ENCODE measurements at places on chromosomes 1 and 21. TPM values are rescaled to one million over a fixed set of nuclear protein-coding genes. Genes with fewer than 3 reads are reported as not detected.

DNA sequence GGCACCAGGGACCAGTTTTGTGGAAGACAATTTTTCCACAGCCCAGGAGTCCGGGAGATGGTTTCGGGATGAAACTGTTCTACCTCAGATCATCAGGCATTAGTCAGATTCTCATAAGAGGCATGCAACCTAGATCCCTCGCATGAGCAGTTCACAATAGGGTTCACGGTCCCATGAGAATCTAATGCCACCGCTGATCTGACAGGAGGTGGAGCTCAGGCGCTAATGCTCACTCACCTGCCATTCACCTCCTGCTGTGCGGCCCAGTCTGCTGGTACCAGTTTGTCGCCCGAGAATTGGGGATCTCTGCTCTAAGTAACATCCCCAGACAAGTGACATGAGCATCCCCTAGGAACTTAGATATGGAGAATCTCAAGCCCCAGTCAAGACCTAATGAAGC lies 180.7 kb downstream of the COQ8A start:
- no peak for DNase-seq

DNA sequence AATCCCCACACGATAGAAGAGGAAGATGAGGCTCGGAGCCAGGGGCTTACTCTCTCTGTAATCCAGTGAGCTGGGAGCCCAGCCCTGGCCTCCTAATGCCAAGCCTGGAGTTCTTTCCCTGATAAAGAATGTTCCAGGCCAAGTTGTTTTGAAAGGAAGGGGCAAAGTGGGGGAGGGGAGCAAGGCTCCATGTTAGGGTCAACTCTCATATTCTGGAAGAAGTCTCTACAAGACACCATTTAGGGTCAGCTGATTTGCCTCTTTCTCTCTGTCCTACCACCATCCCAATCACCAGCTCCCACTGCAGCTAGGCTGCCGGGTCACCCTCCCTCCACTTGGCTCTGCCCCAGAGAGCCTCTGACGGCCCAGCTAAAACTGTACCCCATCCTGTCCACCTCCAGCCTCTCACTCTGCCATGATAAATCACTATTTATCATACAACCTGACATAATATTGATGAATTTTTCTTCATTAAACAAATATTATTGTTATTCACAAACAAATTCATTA lies 95.0 kb downstream of the GLIS1 start:
- no peak for DNase-seq

- DNase-seq: no peak
Observed at GRCh38 chr1:226646026-226646869, 92.8 kb downstream of the ITPKB start.

GJA8 gene
- not detected for total RNA-seq

DNA sequence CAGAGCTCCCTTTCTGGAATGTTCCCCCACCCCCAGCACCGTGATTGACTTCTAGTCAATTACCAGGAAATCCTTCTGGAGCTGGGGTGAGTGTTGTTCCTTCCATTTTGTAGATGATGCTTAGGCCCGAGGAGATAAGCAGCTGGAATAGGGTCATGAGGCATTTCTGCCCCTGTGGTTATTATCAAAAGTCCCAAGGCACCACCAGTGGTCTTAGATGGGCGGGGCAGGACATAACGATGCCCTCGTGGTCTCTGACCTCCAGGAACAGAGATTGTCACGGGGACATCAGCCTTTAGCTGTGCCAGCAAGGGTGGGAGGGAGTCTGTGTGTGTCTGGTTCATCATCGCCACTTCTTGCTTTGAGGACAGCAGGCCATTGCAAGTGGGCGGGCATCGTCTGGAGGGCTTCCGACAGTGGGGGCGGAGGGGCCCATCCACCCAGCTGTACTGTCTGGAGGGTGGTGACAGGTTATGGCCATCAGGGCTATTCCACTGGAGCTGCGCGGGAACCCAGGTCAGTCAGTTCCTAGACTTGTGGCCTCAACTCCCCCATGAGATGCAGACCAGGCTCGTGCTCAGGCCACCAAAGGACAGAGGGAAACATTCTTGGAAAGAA lies 22.6 kb downstream of the TNFRSF8 start:
- no peak for DNase-seq

DNA sequence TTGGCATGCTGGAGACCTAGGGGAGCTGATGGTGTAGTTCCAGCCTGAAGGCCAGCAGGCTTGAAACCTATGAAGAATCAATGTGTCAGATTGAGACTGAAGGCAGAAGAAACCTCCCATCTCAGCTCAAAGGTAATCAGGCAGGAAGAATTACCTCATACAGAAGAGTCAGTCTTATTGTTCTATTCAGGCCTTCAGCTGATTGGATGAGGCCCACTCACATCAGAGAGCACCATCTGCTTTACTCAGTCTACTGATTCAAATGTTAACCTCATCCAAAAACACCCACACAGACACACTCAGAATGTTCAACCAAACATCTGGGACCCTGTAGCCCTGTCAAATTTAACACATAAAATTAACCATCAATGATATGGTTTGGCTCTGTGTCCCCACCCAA lies 13.7 kb upstream of the CCN1 start:
- DNase-seq: no peak

- DNase-seq: no peak
Observed at GRCh38 chr1:230459465-230459864, 33.3 kb upstream of the PGBD5 start.

GRCh38 chr1:232162001-232162400 lies 467.9 kb downstream of the SIPA1L2 start:
- no peak for DNase-seq

DNA sequence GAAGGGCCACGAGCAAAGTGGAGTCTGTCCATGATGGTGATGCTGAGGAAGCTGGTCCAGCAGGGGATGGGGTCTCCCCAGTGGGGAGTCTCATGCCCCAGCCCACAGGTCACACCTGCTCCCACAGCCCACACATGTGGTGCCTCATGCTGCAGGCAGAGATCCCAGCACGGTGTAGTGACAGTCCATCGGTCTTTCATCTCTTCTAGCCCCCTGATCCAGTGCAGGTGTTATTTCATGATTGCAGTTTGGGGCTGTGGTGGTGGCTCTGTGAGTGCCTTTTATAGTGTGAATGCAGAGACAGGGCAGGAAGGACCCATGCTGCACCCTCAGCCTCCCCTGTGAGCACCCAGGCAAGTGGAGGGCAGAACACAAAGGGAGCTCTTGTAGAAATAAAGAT lies 45.0 kb downstream of the UBASH3A start:
- no peak for DNase-seq

DNA sequence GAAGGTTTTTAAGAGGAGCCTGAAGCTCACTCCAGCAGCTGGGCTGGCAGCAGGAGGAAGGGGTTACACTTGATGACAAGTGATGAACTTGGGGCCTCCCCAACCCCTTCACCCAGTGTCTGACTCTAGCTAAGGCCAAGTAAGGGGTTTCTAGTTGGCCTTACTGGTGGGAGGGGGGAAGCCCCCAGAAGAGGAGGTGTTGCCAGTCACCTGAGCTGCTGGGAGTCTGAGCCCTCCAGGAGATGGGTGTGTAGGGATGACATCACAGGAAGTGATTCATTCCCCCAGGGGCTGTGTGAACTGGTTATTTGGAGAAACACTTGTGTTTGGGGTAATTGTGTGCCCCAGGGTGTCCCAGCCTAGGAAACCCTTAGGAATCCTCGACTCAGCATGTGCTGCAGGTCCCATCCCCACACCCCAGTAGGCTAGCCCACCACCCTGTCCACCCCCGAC lies 3.1 kb downstream of the PADI1 start:
- DNase-seq: no peak

- no peak for DNase-seq
Observed at GRCh38 chr1:221667504-221667903, 74.4 kb downstream of the DUSP10 start.

GRCh38 chr1:163076981-163077761 lies 8.0 kb downstream of the RGS4 start:
- no peak for DNase-seq

SELP gene
- total RNA-seq: 8.8 TPM

DNA sequence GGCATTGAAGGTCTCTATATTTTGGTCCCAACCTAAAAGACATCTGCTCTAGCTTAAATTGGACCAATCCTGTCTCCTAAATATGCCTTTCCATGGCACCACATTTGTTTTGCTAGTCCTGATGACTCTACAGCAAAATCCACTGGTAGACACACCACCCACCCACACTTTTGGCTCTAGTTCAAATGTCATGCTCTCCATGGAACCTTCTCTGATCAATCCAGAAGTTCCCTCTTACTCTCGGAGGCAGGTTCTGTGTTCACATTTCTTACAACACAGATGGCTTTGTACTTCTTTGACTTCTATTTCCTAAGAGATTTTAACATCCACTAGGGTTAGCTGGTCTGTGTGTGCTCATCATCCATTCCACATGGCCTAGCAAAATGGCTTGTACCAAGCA lies 151.3 kb downstream of the APP start:
- no peak for DNase-seq

DNA sequence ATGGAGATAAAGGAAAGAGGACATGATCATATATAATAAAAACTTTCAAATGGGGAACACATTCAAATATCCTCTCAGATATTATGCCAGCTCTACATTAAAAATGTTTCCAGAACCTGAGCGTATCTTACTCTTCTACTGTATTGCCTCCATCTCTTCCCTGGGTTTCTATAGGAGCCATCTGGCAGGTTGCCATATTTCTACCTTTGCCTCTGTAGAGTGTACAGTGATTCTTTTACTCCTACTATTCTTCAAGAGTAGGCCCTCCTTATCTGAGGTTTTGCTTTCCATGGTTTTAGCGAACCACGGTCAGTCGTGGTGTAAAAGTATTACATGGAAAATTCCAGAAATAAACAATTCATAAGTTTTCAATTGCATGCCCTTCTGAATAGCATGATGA lies 259.5 kb downstream of the GRIK1 start:
- no peak for DNase-seq

ZNF683 gene
- not detected for total RNA-seq

DNA sequence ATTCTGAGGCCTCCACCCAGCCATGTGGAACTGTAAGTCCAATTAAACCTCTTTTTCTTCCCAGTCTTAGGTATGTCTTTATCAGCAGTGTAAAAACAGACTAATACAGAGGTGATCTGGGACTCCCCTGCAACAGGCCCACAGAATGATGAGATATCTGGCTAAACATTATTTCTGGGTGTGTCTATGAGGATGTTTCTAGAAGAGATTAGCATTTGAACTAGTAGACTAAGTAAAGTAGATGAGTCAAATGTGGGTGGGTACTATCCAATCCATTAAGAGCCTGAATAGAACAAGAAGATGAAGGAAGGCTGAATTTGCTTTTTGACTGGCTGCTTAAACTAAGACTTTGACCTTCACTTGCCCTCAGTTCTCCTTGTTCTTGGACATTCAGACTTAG lies 396.5 kb upstream of the LRRC7 start:
- no peak for DNase-seq

- DNase-seq: no peak
Observed at GRCh38 chr1:229027158-229027557, 243.8 kb upstream of the RAB4A start.

GRCh38 chr1:1157426-1157913 lies 16.2 kb upstream of the TTLL10 start:
- DNase-seq: peak; percentile 90

CIART gene
- total RNA-seq: 6.6 TPM

DNA sequence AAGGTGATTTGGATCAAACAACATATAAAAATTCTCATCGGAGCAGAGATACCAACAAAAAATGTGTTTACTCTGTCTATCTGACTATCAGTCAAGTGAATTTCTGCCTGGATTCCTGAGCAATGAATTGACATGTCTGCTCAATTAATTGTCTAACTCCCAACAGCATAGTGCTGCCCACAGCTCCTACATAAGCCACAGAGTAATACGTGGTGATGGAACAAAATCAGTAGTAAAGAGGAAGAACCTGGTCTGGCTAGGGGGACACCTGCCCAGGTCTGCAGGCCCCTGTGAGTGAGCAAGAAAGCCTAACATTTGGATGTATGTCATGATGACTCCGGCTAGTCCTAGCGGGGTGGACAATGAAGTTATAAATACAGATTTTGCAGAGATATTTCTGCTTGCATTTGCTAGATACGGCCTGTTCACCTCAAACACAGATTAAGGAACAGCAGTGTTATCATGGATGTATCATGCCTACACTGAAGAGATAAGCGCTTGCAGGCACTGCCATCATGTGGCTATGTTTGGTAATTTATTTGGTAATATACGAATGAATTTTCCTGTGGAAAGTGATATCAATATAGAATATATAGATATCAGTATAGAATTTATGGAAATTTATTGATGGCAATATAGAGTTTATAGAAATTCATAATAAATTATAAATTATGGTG lies 69.6 kb upstream of the LRRC8B start:
- DNase-seq: no peak

DNA sequence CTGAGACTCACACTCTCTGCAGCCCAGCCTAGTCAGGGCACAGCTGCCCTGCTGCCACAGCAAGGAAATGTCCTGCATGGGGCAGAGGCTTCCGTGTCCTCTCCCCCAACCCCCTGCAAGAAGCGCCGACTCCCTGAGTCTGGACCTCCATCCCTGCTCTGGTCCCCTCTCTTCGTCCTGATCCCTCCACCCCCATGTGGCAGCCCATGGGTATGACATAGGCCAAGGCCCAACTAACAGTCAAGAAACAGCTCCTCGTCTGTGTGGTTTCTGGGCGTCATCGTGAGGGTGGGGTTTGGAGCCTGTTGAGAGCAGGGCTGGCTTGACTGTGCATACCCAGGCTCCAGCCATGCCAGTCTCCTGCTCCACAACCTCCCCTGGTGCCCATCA lies 19.5 kb downstream of the FAAH start:
- DNase-seq: no peak

DNA sequence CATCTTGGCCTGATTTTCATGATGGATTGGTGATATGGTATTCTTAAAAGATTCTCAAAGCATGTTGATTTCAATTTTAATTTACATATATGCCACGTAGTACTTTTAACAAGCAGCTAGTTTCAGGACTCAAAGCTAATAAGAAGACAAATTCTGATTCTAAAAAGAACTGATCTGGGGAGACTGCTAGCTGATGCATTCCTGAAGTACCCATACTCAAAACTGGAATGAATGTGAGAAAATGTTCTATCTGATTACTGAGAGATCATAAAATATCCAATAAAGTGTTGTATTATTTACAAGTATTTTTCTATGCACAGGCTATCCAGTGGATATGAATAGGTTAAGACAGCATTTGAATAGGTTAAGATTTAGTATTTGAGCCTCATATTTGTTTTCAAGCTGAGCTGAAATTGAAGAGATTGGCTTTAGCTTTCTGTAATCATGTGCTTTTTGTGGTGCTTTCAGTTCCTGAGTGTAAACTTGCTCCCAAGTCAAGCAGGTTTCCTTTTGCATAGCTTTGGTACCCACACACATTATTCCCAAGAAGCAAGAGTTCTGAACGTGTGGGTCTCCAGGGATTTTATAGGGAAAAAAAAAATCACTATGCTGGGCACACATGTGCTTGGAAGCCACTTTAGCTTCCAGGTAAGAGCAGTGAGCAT lies 114.1 kb downstream of the VPS13D start:
- DNase-seq: no peak

SEMA4A gene
- total RNA-seq: 18.7 TPM

DNA sequence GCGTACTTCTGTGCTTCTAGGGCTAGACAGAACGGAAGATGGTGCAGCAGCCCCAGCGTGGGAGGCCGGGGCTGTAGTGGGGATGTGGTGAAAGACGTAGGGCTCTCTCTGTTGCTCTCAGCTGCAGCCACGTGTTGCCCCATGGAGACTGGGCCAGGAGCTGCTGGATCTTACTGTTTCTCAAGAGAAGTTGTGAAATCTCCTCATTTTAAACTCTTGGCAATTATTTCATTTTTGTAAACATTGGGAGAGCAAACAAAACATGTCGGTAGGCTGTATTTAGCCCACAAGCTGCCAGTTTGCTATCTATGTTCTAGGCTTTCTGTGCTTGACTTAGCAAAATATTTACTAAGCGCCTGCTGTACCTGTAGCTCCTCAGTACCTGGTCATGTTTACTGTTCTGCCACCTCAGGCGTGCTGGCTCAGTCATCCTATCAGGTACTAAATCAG lies 15.9 kb upstream of the ELOA start:
- peak; percentile 92 for DNase-seq

NLRP3 gene
- 1.7 TPM for total RNA-seq

LPAR3 gene
- total RNA-seq: 18.7 TPM

Measured in vagina (tissue), 2 donors.